Skeletal muscle cell (primary cell): ENCODE measurements at places on chromosomes 2 and 18.

DNA sequence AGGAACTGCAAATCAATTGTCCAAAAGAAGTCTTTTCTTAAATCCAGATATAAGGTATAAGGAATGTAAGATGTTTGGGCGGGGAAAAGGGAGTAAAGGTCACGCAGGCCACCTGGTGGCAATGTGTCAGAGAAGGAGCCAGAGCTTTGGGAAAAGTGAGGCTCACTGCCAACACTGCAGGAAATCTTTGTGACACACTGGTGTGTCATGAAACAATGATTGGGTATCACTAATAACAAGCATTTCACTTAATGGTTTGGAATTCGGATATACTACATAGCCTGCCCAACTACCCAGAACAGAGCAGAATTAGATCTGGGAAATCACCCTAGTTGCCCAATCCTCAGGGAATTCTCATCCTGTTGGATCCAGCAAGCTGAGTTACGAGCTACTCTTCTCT, 61.0 kb downstream of the RBMS1 start:
- no peak for DNase-seq

DNA sequence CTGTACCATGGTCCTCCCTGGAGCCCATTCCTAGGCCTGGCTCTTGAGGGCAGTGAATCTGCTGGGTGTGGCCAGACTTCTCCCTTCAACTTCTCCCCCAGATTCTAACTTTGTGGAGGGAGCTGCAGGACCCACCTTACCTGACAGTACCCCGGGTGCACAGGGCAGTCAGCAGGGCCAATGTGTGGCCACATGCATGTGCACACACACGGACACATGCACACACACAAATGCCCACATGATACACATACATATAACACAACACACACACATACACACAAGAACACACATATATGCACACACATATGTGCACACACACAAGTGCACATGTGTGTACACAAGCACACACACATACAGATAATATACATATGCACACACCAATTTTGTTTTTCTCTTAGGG, 300.0 kb upstream of the HS6ST1 start:
- no peak for DNase-seq

- no peak for DNase-seq
These were observed 250.6 kb upstream of the HNRNPA3 start for GRCh38 chr2:176961775-176962619.

GRCh38 chr2:99481941-99482340, 7.9 kb downstream of the REV1 start:
- DNase-seq: no peak

- no peak for DNase-seq
These were observed 242.6 kb downstream of the IKZF2 start for GRCh38 chr2:212908682-212909435.

DNA sequence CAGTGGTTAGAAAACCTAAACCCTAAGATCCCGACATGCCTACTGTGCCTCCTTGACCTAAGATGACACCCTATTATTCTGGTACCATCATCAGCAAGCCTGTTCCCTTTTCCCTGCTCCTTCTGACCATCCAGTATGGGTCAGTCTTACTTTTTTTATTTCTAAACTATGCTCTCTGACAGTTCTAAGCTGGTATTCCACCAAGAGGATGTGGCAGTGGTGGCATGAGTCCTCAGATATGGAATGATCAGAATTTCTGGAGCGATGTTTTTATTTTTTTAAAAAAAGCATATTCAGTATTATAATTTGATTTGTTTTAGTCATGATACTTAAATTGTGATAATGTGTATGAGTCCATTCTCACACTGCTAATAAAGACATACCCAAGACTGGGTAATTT, 145.9 kb upstream of the LHCGR start:
- no peak for DNase-seq

DNA sequence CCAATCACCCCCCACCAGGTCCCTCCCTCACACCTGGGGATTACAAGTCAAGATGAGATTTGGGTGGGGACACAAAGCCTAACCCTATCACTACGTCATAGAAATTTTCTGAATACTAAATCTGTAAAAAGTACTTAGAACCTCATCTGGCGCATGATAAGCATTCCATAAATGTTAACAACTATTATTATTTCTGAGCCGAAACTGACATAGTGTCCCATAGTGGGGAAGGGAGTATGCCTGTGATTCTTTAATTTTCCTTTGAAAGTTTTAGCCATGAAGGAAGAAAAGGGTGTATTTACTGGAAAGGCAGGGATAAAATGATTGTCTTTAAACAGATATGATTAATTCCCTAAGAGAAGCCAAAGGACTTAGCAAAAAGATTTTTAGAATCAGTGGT, 71.4 kb downstream of the FHOD3 start:
- DNase-seq: no peak

GRCh38 chr2:172340394-172340793, 87.0 kb upstream of the ITGA6 start:
- no peak for DNase-seq

- DNase-seq: no peak
These were observed 70.8 kb downstream of the FAM117B start for GRCh38 chr2:202705446-202706020.
